ENCODE measurements at places on chromosomes 5 and 9.

DNA sequence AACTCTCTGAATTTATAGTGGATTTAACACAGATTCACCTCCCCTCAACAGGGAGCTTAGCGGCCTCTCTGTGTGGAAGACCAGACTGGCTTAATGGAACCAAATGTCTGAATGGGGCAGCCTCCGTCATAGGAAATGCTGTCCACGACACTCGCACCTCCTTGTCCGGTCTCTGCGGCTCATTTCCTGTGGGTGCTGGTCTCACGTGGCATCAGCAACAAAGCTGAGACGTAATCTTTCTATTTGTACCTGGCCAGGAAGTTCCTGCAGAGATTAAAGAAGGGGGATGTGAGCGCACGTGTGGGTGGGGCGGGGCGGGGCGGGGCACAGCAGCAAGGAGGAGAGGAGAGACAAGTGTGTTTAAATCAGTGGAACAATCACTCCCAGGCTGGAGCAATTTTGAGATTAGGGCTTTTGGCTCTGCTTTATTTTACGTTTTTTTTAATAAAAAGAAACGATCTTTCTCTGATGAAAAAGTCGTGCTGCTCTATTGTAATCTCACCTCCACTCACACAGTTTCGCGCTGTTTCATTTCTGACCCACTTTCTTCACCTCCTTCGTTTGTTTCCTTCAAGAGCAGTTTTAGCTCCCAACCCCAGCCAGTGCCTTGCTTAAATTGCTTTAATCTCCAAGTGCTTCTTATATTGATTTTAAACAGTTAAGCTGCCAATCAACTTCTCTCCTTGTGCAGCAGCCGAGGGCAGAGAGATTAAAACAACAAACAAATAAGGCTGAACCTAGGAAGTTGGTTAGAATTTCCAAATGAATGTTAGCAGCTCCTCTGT lies 132.2 kb upstream of the ASTN2 start:
- no peak for DNase-seq

GRCh38 chr5:2012885-2013284 lies 130.2 kb upstream of the IRX4 start:
- no peak for DNase-seq

- no peak for DNase-seq
Measured at GRCh38 chr5:153749960-153750359, 259.5 kb downstream of the GRIA1 start.

DNA sequence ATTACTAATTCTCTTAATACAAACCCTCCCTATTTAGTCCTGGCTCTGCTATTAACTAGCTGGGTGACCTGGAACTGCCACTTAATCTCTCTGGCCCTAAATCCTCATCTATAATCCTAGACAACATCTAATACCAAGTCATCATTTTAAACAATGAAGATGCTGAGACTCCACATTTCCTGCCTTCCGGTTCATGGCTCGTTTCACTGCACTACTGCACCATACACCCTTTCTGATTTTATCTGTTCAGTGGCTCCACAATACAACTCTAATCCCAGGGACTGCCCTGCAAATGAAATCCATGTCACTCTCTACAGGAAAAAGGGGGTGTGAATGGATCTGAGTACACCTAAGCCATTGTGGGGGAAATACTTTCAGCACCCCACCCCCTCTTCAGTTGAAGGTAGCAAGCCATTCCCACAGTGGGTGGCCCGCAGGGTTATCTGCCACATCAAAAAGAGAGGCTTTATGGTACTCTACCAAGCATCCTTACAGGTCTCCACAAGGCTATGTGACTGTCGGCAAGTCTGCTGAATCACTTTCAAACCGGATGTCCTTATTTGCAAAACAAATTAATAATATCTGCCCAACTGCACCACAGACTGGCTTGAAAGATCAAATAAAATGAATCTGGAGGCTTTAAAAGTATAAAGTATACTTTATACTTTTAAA lies 89.5 kb downstream of the EPB41L4A start:
- DNase-seq = no peak

DNA sequence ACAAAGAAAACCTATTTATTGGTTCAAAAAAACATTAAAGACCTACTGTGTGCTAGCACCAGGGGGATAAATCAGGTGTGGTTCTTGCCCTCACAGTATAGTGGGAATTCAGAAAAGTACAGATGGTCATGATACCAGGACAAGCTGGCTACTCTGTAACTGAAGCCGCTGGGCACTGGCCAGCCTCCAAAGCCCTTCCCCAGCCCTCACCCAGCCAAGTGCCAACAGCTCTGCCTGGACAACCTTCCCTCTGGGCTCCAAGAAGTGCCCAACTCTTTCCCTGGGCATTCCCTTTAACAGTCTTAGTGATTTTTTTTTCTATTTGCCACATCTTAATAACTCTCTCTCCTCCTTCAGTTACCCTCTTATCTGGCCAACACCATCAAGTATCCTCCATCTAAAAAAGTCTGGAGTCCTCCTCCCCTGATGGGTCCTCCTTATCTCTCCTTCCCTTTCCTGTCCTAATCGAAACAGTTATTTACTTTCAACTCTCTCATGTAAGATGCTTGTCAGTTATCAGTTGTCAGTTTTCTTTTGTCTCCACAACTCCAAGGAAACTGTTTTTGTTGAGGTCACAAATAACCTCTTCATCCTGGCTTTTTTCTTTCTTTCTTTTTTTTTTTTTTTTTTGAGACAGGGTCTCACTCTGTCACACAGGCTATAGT lies 13.3 kb upstream of the SEPTIN8 start:
- no peak for DNase-seq

GRCh38 chr5:73797132-73797510 lies 171.1 kb downstream of the ARHGEF28 start:
- no peak for DNase-seq

DNA sequence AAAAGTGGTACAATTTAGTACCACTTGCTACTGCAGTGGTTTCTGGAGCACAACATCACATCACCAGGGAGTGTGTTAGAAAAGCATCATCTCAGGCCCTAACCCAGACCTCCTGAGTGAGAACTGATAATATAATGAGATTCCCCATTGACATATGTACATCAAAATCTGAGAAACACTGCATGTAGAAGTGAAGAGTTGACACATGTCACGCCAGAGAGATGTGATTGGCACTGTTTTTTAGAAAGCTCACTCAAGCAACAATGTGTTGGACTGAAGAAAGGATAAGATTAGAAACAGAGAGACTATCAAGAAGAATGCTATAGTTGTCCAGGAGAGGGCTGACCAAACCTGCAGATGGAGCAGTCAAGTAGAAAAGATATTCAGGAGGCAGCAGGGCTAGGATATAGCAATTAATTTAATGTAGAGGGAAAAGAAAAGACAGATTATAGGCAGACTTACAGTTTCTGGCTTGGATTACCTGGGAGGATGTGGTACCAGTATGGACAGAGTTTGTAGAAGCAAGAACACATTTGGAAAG lies 324.4 kb upstream of the ADAMTSL1 start:
- no peak for DNase-seq

GRCh38 chr5:54088081-54088480 lies 222.3 kb downstream of the ARL15 start:
- DNase-seq = no peak

DNA sequence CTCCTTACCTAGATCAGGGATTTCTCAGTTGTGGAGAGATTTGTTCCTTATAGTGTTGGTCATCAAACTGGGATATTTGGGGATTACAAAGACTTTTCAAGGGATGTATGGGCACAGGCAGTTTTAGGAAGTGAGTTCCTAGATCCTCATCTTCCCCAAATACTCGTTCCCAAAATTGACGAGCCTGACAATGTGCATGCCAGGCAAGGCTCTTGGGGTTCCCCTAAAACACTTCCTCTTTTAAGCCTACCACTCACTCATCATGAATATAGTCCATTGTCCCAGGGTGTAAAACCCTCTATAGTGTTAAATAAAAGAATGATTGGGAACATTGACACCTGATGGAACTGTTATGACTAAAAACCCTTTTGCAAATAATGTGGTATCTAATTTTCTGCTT lies 26.4 kb downstream of the PDCD1LG2 start:
- peak; percentile 60 for DNase-seq

DNA sequence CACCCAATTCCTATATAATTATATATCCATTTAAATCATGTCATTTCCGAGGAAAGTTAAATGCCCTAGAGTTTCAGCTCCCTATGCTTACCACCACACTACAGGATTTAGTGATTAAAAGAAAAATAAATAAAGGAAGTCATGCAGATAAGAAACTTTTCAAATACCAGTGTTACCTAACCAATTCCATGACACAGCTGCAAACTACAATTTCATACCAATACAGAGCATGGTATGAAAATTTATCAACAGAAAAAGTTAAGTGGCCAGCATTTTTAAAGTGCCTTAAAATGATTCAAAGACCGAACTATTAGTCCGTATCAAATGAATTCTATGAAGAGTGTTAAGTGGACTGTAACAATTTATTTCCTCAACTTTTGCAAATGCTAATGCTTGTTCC lies 35.9 kb downstream of the CEP120 start:
- DNase-seq = no peak

GRCh38 chr9:130120832-130121231 lies 51.4 kb upstream of the NCS1 start:
- no peak for DNase-seq

DNA sequence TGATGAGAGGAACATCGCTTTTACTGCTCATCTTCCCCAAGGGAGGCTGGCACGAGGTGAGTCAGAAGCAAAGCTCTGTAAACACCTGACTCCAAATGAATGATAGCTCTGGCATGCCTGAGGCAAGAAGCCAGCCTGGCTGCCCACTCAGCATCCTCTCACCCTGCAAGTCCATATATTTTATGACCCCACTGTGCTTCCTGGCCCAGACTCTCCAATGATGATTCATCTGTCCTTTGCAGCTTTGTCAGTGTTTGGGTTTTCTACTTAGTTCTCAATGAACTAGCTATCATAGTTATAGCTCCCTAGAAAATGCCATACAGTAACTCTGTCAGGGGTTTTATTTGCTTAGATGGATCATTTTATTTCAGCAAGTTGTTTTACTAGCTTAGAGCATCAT lies 52.1 kb upstream of the FSTL4 start:
- DNase-seq = no peak

DNA sequence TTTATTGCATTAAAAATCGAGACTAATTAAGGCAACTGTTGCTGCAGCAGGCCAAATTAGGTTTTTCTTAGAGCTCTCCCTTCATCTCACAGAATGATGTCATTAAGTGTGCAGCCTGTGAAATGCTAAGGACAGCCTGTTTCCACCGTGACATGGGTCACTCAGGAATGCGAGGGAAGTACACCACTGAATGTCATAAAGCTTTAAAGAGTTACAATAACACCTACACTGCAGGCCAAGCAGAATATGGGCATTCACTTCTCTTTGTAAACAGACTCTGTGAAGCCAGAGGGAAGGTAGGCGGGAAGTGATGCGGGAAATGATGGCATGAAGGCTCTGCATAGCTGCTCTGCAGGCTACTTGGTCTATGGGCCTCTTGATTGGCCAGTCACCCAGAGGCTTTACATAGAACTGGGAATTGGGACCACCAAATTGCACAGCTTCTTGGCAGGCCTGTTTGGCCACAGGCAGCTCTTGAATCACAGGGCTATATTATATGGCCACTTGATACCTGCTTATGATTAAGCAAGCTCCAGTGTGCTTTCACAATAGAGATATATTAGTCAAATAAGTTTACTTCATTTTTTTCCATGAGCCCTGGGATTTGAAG lies 28.4 kb upstream of the AOPEP start:
- DNase-seq = no peak

DNA sequence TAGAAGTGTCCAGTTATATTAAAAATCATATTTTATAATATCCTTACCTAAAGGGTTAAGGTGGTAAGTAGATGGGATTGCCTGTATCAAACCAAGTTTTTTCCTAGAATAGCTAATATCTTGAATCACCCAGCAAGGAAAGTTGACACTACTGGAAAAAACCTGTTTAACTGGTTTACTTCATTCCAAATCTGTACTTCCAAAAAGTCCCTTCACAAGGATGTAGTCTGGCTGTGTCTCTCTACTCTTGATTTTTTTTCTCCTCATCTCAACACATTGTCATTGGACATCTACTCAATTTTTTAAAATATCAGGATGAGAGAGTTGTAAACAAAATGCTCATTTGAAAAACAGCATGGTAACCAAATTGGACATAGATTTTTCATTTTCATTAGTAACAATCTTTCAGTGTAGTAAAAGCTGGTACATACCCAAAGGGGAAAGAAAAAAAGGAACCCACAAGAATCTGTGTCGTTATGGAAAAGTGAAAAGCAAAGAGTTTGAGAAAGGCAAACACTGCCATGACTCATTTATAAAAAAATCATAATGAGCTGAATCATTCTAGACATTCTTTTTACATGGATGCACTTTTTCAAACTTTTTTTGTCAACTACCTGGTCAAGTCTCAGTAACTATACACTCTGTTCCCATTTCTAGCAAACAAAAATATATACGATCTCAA lies 173.5 kb downstream of the GLIS3 start:
- DNase-seq = no peak

GRCh38 chr9:38339496-38339895 lies 53.0 kb upstream of the ALDH1B1 start:
- peak; percentile 9 for DNase-seq

GRCh38 chr5:1759378-1759970 lies 40.2 kb downstream of the MRPL36 start:
- DNase-seq = no peak

- DNase-seq = no peak
Measured at GRCh38 chr9:135718616-135719015, 16.6 kb downstream of the KCNT1 start.

DNA sequence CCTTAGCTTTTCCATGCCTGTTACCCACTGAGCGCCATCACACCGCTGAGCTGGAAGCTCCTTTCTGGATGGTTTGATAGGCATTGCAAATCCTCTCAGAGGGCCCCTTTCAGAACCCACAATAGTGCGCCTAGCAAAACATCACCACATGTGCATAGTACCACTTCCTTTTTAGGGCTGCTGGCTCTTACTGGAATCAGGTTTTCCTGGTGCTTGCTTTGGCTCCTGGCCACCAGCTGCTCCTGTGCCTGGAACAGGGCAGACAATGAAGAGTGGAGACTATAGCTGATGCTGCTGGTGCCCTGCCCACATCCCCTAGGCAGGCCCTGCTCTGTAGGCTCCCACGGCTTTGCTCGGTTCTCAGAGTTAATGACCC lies 163.6 kb upstream of the SEMA6A start:
- no peak for DNase-seq

- no peak for DNase-seq
Measured at GRCh38 chr9:15276328-15276938, 30.6 kb downstream of the TTC39B start.

- DNase-seq = no peak
Measured at GRCh38 chr5:28313953-28314352, 1275.6 kb upstream of the CDH9 start.

DNA sequence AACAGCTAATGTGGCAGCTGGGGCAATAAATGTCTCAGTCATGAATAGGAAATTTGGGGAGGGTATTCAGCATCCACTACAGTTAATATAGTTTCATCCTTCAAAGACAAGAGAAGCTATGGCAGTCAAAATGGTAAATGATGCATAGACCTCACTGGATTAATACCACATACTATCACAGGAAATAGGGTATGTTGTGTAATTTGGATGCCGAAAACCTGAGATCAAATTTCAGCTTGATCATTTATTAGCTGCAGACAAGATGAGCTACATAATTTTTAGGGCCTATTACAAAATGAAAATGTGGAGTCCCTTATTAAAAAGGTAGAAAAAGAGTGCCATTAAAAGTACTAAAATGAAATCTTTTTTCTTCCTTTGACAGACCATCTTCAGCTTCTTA lies 112.6 kb upstream of the MTAP start:
- DNase-seq = no peak
